ENCODE measurements at places on chromosomes 3 and 15. TPM values are rescaled to one million over a fixed set of nuclear protein-coding genes. Genes with fewer than 3 reads are reported as not detected.
A peak's percentile ranks its signal among the peaks of the same experiment; 100 is the strongest.

GOLGA8H gene
- under 0.01 TPM for total RNA-seq

DNA sequence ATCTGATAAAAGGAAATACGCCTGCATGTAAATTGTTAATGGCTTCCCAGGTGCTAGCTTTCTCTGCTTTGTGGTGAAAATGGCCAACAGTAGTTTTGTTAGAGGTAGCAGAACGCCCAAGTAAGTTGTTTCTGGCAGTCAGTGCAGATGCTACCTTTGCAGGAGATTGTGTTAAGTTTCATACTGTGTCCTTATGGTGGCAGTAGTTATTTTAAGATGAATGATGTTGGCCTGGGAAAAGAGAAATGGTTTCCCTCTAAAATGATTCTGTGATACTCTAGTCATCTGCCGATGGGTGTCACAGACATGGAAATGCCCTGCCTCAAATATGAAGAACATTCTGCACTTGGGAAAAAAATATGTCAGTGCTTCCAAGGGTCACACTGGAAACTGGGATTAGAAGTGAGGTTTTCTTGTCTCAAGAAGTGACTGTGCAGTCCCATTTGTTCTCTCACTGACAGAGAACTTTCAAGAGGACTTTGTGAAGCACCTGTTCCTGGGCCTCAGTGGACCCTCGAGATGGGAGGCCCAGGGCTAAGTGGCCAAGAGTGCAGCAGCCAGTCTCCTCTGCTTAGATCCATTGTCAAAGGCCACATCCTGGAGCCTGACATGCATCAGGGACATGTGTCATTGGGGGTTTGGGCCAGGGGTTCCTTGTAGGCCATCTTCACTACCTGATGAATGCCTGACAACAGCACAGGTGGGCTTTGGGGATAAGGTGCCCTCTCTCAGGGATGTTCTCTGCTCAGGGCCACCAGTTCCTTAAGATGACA lies 393.3 kb downstream of the CACNA2D3 start:
- DNase-seq: no peak

DNA sequence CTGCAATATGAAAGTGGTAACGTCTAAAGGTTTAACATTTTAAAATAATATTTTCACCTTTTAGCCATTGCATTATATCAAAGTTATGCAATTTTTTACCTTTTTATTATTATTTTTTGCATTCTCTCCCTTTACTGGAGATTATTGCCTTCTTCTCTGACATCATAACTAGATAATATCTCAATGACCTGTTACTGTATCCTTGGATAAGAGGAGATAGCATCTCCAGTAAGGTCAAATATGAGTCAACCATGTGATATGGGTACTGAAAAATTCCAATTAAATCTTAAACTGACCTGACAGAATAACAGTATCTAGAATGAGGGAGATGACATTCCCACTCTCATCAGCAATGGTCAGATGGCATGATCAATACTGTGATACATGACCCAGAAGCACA lies 108.3 kb downstream of the ZBTB20 start:
- no peak for DNase-seq

DNA sequence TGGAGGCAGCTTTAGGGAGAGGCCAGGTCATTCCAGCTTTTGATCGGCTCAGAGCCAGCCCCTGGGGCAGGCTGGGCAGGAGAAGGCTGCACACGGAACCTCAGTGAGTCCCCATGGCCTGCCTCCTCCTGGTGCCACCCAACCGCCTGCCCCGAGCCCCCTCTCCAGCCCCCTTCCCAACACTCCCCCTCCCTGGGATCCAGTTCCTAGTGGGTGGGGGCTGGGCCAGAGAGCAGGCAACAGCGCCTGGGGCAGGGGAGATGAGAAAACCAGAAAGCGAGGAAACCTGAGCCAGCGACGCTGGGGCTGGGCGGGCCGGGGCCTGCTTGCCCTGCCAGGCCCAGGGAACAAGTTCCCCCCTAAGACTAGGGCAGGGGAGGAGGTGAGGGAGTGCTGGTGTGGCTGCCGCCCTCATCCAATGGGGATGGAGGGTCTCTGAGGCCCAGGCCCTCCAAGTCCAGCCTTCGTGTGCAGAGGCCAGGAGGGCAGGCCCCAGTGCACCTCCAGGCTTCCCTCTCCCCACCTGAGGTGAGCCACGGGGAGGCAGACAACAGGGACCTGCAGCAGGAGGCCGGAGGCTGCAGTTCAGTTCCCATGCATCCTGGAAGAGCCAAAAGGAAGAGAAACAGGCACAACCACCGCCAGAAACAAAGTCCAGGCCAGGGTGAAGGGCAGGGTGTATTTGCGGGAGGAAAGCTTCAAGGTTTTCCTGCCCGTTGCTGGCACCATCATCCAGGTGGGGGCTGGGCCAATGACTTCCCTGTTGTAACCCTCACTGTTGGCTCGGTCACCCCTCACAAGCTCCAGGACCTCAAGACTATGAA lies 4.0 kb upstream of the SEMA3F start:
- DNase-seq: no peak

DNA sequence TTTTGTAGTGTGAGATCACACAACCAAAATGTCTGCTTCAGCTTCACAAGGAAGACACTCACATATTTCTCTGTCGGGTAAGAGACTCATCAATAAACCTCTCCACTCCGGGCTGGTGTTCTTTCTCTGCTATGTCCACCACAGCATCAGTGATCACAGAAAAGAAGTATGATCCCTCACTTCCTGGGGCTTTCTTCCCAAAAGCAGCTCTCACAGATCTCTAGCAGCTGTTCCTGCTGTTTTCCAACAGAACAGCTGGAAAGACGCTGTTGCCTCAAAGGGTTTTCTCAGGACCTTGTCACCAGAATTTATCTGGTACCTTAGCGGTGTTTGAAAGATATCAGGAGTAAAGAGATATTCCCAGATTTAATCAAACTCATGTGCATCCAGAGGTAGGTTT lies 46.4 kb downstream of the GATM start:
- no peak for DNase-seq

GRCh38 chr15:66877477-66878271 lies 175.6 kb downstream of the SMAD6 start:
- no peak for DNase-seq

CHL1 gene
- not detected for total RNA-seq

- no peak for DNase-seq
Measured at GRCh38 chr3:131224886-131225550, 156.6 kb upstream of the NUDT16 start.

DNA sequence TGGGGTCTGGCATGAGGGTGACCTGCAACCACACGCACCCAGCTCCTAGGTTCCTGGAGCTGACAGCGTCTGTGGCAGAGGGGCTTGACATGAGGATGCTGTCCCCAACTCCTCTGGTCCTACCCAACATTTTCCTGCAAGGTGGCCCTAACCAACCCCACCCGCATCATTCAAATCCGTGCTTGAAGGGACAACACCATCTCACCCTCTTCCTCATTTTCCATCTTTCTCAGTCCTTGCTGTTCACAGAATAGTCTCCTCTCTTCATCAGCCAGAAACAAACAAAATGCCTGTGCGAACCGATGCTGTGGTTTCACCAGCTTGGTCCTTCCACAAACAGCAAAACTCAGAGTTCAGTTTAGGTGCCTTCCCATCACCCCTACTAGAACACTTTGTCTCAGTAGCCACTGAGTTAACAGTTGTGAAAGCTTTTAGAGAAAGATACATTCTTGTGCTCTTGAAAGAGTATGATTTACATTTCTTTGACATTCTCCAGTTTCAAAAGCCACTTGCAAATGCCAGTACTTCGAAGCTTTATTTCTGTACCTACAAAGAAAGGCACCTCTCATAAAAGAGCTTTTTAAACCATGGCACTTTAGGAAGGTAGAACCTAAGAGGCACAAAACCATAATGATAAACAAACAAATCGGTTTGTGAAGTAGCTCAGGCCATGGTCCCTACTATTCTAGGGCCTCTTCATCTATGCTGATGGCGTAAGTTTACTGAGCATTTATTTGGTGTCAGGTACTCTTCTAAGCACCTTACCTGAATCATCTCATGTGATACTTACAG lies 360.1 kb downstream of the SHQ1 start:
- peak; percentile 66 for DNase-seq

- peak; percentile 17 for DNase-seq
Measured at GRCh38 chr3:78589778-78590177, 1178.0 kb downstream of the ROBO1 start.

XYLB gene
- total RNA-seq: 4.8 TPM

GRCh38 chr3:11551036-11551435 lies 92.7 kb downstream of the VGLL4 start:
- DNase-seq: no peak

GRCh38 chr3:177514611-177515499 lies 317.6 kb upstream of the TBL1XR1 start:
- DNase-seq: no peak

DNA sequence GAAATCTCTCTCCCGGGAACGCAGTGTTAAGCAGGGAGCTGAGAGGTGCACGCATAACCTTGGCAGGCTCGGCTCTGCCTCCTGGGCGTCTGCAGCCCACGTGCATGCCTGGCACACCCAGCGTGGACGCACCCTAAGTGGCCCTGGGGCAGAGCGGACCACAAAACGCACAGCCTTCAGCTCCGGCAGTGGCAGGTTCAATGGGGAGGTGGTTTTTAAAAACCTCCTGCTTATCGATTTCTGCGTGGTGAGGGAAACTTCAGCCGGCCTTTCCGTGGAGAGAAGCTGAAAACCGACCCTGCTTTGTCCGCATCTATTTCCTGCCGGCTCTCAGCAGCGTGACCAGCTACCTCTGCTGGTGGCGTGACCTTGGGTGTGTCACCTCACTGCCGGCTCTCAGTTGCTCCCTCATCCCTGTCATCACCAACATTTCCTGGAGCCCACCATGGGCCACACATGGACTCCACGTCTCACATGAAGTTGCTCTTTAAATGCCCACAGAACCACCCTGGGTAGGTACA lies 134.8 kb upstream of the MEF2A start:
- DNase-seq: no peak

- peak; percentile 42 for DNase-seq
Measured at GRCh38 chr15:101296418-101297405, 1.7 kb upstream of the SNRPA1 start.

- DNase-seq: no peak
Measured at GRCh38 chr3:25420885-25421284, 7.2 kb upstream of the RARB start.

GRCh38 chr15:85741021-85741421 lies 53.7 kb downstream of the KLHL25 start:
- no peak for DNase-seq

- DNase-seq: no peak
Measured at GRCh38 chr15:54517366-54517765, 539.1 kb downstream of the UNC13C start.

LRTM1 gene
- not detected for total RNA-seq

GRCh38 chr3:13260259-13261103 lies 159.6 kb downstream of the NUP210 start:
- DNase-seq: no peak

MED12L gene
- 0.32 TPM for total RNA-seq

DNA sequence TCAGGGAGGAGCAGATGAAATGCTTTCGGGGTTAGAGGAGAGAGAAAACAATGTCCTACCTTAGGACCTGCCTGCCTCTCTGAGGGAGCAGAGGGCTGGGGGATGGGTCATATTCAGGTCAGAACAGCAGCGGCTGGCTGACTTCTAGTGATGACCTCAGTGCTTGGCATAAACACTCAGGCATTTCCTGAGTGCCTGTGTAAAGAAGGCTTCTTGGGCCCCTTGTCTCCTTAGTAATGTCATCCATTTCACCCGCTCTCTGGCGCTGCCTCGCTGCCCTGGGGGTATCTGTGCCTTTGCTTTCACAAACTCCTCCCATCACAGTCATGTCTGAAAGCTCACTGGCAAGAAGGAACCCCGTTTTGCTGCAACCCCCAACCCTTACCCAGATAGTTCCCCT lies 82.9 kb upstream of the GSK3B start:
- peak; percentile 82 for DNase-seq

GRCh38 chr15:95690631-95691340 lies 639.7 kb upstream of the NR2F2 start:
- DNase-seq: no peak

DNA sequence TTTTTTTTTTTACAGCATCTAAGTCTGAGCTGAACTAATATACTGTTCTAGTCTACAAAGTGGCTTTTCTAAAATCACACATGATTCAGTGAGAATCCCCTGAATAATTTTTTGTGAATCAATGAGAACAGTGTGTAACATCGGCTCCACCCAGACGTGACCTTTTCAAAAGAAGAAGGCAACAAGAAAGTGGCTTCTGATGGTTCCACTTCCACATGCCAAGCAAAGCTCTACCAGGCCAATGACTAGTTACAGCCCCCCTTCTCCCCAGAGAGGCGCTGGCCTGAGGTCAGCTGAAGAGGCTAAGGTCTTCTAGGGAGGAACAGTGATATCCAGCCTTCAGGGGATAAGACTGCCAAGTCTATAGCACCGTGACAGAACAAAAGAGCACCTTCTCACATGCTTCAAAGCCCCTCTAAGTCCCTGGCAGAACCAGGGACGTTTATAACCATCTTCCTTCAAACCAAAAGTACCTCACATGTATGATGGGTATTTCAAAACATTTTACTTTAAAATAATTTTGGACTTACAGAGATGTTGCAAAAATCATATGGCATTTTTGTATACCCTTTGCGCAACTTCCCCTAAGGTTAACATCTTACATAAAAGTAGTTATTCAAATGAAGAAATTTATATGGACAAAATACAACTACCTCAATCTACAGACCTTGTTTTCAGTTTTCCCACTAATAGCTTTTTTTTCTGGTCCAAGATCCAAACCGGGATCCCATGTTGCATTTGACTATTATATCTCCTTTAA lies 177.9 kb downstream of the OSBPL10 start:
- DNase-seq: peak; percentile 38

TRH gene
- not detected for total RNA-seq

DNA sequence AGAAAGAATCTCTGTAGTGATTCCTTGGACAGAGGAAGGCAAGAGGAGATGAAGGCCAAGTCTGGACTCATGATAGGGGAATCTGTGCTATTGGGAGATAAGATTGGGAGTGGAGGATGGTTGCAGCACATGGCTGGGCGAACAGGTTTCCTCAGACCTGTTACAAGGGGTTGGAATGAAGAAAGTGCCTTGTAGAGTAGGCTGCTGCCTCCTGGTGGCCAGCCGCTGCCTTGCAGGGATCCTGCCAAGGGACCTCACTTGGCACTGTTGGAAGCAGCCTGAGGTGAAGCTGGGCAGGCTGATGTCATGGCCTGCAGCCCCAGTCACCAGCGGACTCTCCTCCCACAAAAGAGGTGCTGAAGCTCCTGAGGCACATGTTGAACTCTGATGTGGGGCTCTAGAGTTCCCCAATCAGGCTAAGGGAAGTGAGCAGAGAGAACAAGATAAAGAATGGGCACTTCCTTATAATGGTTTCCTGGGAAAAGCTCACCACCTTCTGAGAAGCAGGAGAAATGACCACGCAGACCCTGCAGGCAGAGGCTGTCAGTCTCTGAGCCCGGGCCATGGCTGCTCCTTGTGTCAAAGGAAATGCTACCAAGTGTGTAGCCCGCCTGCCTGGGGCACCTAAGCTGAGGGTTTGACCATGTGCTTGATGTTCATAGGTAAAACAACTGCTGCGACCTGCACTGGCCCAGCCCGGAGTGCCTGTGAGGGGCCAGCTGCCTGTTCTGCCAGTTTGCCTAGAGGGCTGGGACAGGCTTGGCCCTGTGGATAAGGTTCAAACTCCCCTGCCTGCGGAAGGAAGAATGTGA lies 1.6 kb upstream of the TEX264 start:
- peak; percentile 80 for DNase-seq

- peak; percentile 58 for DNase-seq
Measured at GRCh38 chr15:57485869-57486268, 105.8 kb upstream of the MYZAP start.

GRCh38 chr15:42820811-42821210 lies 83.9 kb upstream of the CDAN1 start:
- no peak for DNase-seq

CHRNA7 gene
- not detected for total RNA-seq

RHCG gene
- not detected for total RNA-seq

STAB1 gene
- under 0.01 TPM for total RNA-seq

GRCh38 chr3:37068031-37068430 lies 74.7 kb downstream of the MLH1 start:
- DNase-seq: no peak

CHRM5 gene
- under 0.01 TPM for total RNA-seq
